Activated naive CD4-positive, alpha-beta T cell (primary cell): ENCODE measurements at places on chromosomes 16 and 17.

- DNase-seq = no peak
Measured at GRCh38 chr17:61579961-61580360, 11.1 kb downstream of the NACA2 start.

DNA sequence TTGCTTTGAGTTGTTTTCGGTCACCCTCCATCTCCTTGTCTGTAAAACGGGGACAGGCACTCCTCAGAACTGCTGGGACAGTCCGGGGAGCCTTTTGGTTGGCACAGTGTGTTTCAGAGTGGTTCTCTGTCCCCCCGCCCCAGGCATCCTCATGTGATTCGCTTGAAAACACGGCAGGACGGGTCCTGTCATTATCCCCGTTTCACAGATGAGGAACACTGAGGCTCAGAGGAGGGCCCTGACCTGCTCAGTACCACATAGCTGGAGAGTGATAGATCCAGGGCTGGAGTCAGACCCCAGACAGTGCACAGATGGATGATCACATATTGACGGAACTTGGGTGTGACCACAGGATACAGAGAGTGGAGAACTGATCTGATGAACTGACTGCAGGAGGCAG is 13.5 kb upstream of the ADGRG1 start:
- DNase-seq = no peak

GRCh38 chr17:68542698-68543463 is 30.7 kb downstream of the PRKAR1A start:
- no peak for DNase-seq

DNA sequence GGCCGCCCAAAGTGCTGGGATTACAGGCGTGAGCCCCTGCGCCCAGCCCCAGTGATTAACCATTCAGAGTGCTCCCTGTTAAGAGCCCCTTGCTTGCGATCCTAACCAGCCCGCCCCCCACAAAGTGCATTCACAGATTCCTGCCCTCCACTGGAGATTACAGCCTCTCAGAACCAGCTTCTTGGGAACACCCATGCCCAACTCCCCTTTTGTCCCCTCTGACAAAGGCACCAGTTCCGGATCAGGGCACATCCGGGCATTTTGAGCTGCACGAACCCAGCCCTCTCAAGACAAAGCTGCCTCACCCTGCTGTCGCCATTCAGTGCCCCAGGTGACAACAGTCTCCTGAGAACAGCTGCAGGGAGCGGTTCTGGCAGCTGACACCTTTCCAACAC is 848 bp upstream of the KRT19 start:
- DNase-seq = no peak

- peak; percentile 58 for DNase-seq
Measured at GRCh38 chr17:386141-386876, 33.7 kb upstream of the RPH3AL start.

- DNase-seq = no peak
Measured at GRCh38 chr16:17359788-17360390, 110.9 kb downstream of the XYLT1 start.

DNA sequence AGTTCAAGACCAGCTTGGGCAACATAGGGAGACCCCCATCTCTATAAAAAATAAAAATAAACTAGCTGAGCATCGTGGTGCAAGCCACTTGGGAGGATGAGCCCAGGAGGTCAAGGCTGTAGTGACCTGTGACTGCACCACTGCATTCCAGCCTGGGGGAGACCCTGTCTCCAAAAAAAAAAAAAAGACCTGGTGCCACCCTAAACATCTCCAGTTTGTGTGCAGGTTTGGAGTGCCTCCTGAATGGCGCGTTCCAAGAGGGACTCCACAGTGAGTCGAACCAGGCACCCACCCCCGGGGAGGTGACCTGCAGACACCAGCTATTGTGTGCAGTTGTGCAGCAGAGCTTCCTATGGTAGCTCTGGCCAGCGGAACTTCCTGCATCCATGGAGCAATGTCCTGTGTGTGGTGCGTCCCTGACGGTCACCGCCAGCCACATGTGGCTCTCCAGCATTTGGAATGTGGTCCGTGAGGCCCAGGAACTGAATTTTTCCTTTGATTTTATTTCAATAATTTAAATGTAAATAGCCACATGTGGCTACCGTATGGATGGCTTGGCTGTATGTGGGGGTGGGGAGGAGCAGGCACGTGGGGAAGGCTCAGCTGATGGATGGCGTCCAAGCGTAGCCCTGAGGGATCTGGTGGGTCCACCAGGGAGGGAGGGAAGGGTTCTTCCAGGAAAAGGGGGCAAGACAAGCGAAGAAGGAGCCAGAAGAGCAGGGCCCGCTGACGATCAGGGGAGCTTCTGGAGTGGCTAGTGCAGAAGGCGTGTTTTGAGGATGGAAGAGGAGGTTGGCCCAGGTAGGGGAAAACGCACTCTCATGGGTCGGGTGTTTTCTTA is 107.1 kb upstream of the GSE1 start:
- DNase-seq = no peak

DNA sequence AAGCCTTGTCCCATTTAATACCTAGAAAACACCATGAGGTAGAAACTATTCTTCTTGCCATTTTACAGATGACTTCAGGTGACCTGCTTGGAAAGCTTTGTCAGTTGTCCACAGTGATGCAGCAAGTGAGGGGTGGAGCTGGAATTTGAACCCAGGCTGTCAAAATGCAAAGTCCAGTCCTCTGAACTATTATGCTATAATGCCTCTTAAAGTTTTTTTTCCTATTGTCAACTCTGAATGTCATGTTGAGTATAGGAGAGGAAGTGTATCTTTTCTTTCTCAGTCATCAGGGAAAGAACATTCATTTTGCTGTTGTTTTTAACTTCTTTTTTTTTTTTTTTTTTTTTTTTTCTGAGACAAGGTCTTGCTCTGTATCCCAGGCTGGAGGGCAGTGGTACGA is 525.6 kb downstream of the XYLT1 start:
- no peak for DNase-seq

- DNase-seq = no peak
Measured at GRCh38 chr16:53014287-53014686, 38.4 kb downstream of the CHD9NB start.

DNA sequence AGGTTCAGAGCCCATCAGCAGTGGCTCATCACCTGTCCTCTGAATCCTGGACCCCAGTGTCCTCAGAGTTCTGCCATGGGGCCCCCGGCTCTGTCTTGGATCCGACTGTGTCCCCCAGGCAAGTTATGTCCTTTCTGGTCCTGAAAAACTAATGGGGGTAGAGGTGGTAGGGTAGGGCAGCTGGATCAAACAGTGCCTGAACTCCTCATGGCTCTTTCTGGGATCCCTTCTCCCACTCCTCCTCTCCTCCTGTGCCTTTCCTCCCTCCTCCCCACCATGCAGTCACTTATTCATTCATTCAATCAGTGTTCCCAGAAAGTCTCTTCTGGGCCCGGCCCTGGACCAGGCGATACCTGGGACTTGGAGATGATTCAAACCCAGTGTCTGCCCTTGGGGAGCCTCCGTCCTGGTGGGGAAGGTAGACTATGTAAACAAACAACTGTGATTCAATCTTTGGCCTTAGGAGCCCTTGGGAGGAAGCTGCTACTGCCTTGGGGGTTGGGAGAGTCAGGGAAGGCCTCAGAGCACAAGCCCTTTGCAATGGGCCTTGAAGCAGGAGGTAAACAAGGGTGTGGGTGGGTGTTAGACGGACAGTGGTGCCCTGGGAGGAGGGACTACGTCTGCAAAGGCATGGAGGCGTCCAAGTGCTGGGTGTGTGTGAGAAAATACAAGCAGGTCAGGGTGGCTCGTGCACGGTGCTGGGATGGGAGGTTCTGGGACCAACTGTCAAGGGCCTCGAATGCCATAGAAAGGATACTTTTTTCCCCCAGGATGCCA is 6.4 kb upstream of the FAM83G start:
- no peak for DNase-seq

GRCh38 chr17:2687074-2687418 is 24.5 kb downstream of the CLUH start:
- DNase-seq = no peak

GRCh38 chr17:82963104-82963950 is 116.1 kb upstream of the METRNL start:
- no peak for DNase-seq

DNA sequence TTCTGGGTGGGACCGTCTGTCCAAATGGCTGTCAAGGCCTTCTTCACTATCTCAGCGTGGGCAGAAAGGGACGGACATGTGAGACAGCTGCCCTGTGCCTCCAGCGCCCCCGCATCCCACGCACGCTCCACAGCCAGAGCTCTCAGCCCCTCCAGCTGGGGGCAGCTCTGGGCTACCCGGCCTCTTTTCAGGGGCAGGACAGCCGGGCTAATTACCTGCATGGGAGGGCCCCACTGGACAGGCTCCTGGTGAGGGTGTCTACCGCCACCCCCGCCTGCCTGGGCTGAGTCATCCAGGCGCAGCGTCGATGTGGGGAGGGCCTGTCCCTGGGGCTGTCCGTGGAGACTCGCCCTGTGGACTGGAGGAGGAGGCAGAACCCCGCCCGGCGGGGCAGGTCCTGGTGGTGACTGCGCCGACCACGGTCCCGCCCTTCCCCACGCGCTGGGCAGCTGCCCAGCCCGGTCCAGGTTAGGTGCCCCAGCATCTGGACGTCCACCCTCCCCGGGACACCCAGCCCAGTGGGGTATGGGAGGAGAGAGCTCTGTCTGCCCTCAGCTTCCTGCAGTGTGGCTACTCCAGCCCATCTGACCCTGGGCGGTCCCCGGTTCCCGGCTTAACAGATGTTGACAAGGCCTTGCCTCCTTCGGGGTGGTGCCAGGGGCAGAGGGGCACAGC is 5.9 kb upstream of the METRNL start:
- DNase-seq = no peak
